Stimulated activated CD8-positive, alpha-beta memory T cell treated with anti-CD3 and anti-CD28 coated beads, Interleukin-4, amount 100 ng/mL, for 4 hours (primary cell): ENCODE measurements at places on chromosomes 4 and X.

GRCh38 chr4:158316264-158316663, 106.0 kb downstream of the TMEM144 start:
- no peak for DNase-seq

- DNase-seq, result no peak
Observed at GRCh38 chr4:3205995-3206394, 43.0 kb upstream of the MSANTD1 start.

DNA sequence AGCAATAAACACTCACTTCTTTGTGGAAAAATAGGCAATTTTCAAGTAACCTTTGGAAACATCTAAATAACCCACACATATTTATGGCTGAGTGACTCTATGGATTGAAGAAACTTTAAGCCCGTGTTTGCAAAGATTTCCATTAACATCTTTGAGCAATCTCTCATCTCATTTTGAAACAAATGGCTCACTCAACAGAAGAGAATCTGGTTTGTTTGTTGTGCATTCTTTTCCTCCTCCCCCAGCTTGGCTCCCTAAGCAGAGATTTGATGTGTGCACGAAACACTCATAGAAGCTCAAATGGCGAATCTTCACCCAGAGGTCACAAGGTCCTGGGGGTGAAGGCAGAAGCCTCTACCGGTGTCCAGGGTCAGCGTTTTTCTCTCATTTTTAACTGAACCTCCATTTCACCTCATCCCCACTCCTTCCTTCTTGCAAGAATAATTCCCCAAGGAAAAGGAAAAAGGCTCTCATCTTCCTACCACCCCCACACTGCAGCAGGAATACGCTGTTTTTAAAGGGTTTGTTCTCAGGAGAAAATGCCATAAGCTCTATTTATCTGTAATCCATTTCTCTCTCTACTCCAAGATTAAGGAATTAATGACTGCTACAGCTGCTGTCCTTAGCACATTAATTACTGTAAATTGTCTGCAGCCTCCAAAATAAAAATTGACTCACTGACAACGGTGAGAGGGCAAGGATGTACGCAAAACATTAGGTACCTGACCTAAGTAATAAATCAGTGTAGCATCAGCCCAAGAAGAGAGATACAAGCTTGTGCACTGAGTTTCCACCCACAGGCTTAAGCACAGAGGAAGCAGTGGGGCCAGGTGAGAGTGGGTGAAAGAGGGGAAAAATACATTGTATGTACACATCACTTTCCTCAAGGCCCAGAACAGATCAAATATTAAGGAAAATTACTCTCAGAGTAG, 307.6 kb upstream of the NOCT start:
- DNase-seq, result no peak

DNA sequence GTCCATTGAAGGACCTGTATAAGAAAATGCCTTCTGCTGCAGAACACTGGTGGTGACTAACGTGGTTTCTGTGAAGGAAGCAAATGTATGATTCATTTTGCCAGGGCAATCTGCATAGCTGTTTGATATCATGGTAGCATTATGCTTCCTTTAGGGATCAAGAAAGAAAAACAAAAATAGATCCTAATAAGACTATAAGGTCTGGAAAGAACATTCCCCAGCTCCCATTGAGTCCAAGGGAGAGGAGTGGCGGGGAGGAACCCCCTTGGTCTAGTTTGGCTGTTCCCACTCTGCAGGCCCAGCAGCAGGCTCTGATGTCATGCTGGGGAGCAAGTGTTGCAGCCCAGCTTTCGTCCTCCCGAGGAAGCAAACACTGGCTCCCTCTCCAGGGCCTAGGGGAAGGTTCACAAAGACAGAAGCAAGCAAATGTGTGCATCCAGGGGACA, 154.5 kb upstream of the GALNT7 start:
- no peak for DNase-seq

DNA sequence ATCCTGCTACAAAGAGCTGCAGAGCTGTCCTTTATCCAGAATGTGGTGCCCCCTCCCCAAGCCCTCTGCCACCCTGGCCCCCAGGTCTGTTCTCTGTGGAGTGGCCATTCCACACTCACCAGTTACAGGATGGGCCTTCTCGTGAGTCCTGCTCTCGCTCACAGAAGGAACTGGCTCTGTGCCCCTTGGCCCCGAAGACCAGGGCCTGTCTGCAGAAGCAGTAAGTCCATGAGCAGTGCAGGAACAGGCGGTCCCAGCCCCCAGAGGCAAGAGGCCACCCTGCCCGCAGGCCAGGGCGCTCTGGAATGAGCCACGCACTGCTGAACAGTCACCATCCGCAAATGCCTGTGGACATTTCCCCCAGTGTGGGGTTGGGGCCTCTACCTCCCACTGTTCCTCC, 92.2 kb downstream of the DCTD start:
- no peak for DNase-seq

DNA sequence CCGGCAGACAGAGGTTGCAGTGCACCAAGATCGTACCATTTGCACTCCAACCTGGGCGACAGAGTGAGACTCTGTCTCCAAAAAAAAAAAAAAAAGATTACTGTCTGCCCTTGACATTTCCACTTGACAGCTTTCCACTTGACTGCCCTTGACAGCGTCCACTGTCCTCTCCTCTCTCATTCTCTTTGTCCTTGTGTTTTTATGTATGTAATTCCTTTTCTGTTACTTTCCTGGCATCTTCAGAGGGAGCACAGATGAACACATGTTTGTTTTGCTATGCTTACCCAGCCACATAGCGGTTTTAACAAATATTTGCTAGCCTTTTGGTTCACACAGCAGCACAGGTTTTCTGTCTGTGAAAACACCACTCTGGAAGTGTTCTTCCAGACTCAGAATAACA, 26.2 kb downstream of the SYAP1 start:
- no peak for DNase-seq
